ENCODE measurements at places on chromosomes 6 and 20.

- no peak for DNase-seq
Measured at GRCh38 chr6:130382872-130383490, 17.2 kb downstream of the TMEM200A start.

- DNase-seq, result no peak
Measured at GRCh38 chr6:151112130-151112529, 127.6 kb upstream of the AKAP12 start.

DNA sequence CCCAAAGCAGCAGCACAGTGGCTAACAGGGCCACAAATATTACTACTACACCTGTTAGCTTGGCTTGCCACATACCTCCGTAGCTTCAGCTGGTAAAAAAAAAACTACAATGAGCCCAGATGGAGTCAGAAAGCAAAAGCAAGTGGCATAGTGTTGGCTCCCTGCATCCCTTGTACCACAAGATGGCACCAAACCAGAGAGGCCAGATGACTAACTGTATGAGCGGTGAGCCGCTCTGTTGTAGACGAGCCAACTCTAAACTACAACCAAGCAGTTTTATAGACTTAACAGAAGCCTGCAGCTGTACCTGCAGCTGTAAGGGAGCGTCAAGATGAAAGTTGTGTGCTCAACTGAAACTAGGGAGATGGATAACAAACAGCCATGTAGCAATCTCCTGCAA is 84.5 kb upstream of the MCHR2 start:
- no peak for DNase-seq

DNA sequence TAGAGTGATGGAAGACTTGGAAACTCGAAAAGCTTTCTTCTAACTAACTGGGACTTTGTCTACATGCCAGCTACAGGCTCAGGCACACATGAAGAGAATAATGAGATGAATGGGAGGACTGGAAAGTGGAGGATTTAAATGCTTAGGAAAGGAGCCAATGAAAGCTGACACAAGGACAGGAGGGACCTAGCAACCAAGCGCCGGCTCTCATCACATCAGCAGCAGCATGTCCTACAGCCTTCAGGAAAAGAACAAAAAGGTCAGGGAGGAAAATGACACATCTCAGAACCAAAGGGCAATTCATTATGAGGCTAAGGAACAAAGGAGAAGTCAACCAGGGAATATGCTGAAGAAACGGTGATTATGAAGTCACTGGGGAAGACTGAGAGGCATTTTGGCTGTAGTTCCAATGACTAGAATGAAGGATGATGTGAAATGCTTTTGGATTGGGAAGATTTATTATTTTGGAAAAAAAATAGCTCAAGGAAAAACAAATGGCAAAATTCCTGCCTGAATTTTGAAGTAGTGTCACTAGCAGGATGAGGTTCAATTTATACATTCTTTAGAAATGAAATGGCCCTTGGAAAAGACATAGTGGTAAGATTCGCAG is 5.7 kb downstream of the BACH2 start:
- no peak for DNase-seq

DNA sequence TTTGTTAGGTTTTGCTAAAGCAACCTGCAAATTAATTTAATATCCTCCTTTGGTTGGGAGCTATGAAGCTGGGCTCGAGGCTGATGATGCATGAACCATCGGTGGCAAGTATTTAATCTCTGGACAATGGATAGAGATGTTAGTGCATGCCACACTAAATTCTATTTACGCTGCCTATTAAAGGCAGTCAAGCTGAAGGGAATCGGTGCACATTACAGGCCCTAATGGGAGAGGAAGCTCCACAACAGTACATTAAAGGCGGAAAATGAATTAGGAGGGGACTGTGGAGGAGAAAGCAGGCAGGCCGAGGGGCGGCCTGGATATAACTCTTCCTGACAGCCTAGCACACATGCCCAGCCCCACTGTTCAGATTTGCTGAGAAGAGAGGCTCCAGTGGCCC is 132.4 kb upstream of the MAFB start:
- DNase-seq, result no peak

DNA sequence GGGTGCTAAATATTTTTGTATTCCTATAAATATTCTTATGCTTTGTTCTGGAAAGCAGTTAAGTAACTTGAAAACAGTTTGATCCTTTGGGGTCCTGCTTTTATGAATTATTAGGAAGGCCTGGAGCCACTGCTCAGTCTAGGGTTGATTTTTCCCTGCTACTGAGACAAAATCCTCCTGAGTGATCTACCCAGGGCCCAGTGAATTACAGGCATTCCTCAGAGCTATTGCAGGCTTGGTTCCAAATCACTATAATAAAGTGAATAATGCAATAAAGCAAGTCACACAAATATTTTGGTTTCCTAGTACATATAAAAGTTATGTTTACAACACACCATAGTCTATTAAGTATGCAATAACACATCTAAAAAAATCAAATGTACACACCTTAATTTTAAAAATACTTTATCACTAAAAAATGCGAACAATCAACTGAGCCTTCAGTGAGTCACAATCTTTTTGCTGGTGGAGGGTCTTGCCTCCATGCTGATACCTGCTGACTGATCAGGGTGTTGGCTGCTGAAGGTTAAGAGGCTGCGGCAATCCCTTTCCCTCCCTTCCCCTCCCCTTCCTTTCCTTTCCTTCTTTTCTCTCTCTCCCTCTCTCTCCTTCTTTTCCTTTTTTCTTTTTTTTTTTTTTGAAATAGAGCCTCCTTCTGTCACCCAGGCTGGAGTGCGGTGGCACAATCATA is 43.0 kb downstream of the DNAAF9 start:
- no peak for DNase-seq

Measured in omental fat pad (tissue), 4 donors.